ENCODE measurements at places on chromosomes 5 and 9.

GRCh38 chr5:77841616-77842015, 65.5 kb upstream of the TBCA start:
- DNase-seq: no peak

DNA sequence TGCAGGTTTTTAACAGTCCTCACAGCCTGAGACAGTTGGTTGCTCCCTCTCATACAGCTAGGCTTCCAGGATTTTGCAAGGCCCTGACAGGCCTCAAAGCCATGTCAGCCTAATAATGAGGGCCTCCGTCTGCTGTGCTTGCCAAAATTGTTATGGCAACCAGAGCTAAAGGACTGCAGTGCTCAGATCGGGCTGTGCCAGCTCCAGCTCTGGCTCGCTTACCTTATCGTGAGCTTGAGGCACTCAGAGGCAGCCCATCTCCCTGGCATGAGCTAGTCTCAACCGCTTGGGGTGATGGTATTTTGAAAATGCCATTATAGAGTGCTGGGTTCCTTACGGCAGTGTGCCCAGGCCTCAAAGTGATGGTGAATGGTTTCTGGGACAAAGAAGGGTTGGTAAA, 8.4 kb downstream of the MTAP start:
- DNase-seq: peak; percentile 21

DNA sequence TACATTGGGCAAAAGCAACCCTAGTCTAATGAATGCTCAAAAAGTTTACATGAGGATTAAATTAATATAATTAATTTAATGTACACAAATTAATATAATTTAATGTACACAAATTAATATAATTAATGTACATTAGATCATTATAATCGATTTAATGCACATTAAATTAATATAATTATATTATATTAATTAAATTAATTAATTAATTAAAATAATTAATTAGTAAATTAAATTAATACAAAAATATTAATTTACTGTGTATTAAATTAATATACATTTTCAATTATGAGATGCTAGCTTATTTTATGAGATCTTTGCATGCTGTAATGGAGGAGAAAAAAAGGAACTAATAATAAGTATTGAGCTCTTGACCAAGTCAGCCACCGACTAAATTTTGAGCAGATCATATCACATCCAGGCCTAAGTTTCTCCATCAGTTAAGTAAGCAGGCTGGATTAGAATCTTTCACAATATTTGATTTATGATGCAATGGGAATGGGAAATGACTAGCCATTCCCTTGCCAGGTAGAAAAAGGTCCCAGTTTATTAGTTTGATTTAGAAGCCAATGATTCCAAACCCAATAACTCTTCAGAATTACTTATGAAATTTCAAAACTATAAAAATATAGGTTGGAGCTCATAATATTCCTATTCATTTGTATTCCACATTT, 533.4 kb upstream of the GRIA1 start:
- DNase-seq: no peak

GRCh38 chr5:119522841-119523240, 70.5 kb downstream of the HSD17B4 start:
- no peak for DNase-seq

DNA sequence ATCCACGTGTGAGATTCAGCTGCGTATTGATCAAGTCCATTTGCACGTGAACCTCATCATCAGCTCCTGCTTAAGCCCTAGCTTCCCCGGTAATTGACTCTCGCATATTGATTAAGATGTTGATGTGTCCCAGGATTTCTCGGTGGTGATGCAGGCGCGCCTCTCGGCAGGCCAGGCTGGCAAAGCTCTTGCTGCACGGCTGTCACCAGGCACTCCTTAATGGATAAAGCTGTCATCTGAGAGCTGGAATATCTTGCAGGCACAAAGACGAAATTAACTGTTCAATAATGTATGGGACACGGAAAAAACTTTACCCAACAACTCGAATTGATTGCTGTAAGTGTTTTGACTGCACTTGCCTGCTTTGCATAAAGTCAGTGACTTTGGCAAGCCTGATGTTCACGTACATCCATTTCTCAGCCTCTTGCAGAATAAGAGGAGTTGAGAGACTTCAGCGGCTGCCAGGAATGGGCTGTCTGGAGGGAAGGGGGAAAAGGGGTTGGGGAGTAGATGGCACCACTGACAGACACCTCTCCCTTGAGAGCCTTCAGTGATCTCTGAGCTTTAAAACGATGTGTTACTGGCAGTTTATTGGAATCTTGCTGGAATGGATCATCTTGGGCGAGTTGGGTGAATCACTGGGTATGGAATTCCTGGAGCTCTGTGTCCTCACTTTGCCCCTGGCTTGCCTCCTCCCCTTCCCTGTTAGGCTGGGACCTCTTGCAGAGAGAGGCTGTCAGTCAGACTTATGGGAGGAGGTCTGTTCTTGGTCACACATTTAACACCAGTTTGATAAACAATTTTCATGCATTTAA, 650.3 kb downstream of the CCDC171 start:
- DNase-seq: peak; percentile 90

- DNase-seq: no peak
These were observed 225.4 kb downstream of the EBF1 start for GRCh38 chr5:158874343-158874742.

DNA sequence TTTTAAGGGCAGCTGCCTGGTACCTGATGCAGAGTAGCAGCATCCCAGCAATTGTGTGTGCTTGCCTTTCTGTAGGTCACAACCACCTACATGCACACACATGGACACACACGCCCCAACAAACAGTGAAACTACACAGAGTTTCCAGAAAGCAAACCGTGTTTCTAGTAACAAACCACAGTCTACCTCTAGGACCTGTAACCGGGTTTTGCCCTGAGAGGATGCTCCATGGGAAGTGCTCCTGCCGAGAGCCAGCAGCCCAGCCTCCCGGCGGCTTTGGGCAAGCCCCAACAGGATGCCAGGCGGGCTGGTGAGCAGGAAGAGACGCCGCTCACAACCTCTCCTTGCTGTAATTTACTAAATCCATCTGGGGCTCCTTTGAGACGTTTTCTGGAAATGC, 4.1 kb upstream of the TCF7 start:
- DNase-seq: no peak

DNA sequence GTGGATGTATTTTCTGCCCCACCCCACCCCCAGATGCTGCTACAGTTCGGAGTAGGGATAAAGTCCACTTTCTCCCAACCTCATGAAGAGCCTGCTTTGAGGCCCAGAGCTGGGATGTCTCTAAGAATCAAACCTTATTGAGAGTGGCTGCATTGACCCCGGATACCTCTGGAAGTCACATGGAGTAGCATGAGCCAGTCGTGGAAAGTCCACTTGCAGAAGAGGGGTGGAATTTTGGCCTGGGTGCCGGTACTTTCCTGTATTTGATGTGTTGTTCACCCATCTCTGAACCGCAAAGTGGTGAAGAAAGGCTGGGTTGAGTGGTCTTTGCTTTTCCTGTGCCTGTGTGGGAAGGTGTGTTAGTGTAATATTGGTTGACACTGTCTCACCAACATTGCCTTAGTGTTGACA, 3.7 kb downstream of the OTULIN start:
- DNase-seq: no peak

- no peak for DNase-seq
These were observed 16.2 kb downstream of the ANKS6 start for GRCh38 chr9:98780059-98780749.

DNA sequence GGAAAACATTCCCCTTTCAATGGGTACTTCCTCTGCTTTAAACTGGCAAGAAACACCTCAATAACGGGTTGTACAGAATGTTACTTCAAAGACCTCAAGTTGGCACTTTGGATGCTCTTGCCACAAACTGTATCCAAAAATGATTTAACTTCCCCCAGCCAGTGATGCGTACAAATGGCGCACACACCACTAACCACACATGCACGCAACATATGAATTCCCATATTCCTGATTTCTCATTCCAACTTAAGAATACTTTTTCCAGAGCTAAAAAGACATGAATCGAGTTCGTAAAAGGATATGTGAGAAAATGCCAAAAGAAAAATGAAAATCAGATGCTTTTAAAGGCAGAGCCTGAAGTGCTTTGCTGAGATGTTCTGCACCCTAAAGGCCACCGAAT, 388.0 kb upstream of the PIK3R1 start:
- DNase-seq: peak; percentile 85

- no peak for DNase-seq
These were observed 29.9 kb downstream of the CLINT1 start for GRCh38 chr5:157828944-157829639.

GRCh38 chr5:168114444-168115017, 176.9 kb upstream of the WWC1 start:
- peak; percentile 54 for DNase-seq

DNA sequence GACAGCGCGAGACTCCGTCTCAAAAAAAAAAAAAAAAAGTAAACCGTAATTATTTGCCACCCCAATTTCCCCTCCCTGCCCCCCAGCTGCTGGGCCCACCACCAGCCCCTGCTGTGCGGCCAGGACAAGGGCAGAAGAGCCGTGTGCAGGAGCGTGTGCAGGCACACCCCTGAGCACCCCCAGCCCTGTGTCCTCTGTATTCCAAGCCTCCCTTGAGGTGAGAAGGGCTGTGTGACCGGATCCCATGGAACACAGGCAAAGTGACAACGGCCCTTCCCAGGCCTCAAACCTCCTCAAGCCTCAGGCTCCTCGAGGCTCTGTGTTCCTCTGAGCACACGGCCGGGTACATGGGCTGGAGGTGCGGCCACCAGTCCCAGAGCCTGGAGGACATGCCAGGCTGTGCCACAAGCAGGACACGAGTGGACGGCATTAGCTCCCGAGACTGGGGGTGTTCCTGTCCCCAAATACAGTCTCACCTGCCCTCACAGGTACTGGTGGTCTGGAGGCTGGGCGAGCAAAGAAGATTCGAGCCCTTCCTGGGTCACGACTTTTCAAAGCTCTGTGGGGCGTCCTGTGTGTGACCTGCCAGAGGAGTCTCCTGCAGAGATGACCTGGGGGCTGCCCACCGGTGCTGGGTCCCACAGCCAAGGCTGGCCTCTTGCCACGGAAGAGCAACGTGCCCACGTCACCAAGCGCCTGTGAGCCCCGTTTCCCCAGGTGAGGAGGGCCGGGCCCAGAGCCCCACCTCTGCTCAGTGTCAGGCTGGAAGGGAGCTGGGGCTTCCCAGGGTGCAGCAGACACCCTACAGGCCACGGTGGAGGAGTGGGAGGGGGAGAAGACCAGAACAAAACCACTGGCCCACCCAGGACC, 47.1 kb upstream of the SIMC1 start:
- no peak for DNase-seq

DNA sequence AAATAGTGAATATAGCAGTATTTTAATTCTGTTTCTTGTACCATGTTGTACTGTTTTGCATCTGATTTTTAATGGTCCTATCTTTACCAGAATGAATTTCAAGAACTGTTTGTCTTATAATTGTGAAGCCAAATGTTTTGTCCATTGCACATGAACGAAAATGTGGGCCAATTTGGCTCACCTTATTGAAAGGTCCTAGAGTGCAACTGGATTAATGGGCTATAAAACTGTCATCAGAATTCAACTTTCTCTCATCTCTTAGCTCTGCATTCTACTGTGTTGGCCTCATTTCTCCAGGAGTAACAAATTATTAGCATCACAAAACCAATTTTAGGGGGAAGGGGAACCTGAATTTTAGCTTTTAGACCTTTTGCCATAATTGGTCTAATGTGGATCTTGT, 179.4 kb upstream of the NUDT12 start:
- DNase-seq: no peak

DNA sequence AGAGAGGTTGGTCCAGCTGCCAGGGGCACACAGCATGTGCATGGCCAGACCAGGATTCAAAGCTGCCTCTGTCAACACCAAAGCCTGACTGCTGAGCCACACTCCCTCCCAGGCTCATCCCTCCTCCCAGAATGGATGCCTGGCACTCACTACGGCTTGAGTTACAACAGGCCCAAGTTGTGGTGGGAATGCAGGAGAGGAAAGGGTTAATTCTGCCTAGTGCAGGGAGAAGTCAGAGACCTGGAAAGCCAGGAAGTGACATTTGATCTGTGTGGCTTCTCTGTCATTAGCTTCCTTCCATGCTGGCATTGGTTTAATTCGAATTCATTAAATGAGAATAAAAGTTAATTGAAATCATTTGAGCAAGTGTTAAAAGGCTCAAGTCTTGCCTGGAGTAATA, 150.0 kb downstream of the NSG2 start:
- DNase-seq: no peak

DNA sequence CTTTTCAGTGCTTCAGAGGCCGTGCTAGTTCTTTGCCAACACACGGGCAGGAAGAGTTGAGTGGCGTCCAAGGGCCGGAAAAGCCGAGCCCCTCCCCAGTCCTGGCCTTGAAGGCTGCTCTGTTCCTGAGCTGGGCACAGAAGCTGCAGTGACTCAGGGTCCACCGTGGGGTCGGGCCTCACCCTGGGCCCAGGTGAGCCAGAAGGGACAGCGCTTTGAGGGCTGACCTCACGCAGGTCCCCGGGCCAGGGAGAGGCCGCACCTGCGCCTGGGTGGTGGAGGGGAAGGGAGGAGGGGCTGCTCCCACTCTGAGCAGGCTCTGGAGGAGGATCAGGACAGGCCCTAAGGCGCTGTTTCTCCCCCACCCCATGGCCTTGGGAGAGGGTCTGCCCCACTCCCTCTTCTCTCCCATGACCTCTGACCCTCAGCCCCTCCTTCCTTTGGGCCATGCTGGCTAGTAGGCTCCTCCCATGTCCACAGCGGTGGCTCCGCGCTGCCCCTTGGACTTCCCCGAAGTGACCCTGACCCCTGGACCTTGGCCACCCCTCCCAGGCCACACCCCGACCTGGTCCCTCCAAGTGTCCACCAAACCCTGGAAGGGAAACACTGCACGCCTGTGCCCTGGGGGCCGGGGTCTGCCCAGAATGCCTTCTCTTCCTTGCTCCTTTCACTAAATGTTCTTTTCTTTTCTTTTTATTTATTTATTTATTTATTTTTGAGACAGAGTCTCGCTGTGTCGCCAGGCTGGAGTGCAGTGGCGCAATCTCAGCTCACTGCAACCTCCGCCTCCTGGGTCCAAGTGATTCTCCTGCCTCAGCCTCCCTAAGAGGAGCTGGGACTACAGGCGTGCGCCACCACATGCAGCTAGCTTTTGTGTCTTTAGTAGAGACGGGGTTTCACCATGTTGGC, 19.7 kb upstream of the SLC6A19 start:
- no peak for DNase-seq

- no peak for DNase-seq
These were observed 27.3 kb downstream of the LURAP1L start for GRCh38 chr9:12802093-12802492.
